CD4-positive, alpha-beta T cell (primary cell): ENCODE measurements at places on chromosomes 2 and 18.
A peak's percentile ranks its signal among the peaks of the same experiment; 100 is the strongest.

GRCh38 chr18:6145645-6146306, 250.5 kb upstream of the TMEM200C start:
- no peak for DNase-seq

GRCh38 chr2:72931280-72931910, 14.1 kb downstream of the EMX1 start:
- no peak for DNase-seq

- DNase-seq: no peak
Measured at GRCh38 chr2:37560241-37560848, 111.1 kb downstream of the CDC42EP3 start.

GRCh38 chr2:67824186-67824585, 238.6 kb downstream of the C1D start:
- no peak for DNase-seq

DNA sequence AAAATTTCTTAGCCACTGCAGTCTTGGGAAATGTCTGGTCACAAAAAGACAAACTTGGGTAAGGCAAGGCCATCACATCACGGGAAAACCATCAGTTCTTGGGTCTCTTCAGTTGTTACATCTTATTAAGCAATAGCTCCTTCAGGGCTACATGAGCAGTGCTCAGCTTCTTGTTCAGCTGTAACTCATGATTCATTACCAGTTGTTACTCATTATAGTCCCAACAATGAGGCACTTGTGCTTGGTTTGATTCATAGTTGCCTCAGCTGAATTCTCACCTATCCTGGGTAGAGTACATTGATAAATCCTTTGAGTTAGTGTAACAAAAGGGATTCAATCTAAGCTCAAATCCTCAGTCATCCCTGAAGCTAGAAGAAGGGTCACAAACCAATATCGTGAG, 102.4 kb upstream of the DCC start:
- no peak for DNase-seq

GRCh38 chr2:157497638-157498314, 53.9 kb upstream of the CYTIP start:
- DNase-seq: no peak

DNA sequence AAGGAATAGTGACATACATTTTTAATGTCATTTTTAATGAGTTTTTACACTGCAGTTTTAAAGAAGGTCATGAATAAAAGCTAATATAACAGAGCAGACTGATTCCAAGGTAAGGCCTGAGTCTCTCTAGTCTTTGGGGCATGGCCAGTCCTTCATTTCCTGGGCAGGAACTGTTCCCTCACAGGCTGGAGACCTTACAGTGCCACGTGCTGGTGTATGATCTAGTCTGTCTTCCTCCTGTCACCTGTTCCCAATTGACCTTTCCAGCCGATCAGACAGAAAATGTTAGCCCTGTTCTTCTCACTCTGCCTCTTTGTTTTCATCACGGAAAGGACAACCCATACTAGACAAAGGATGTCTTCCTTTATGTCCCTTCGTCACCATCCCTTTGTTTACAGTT, 33.6 kb downstream of the ZCCHC2 start:
- no peak for DNase-seq

- no peak for DNase-seq
Measured at GRCh38 chr2:26946841-26947784, 23.3 kb upstream of the MAPRE3 start.

DNA sequence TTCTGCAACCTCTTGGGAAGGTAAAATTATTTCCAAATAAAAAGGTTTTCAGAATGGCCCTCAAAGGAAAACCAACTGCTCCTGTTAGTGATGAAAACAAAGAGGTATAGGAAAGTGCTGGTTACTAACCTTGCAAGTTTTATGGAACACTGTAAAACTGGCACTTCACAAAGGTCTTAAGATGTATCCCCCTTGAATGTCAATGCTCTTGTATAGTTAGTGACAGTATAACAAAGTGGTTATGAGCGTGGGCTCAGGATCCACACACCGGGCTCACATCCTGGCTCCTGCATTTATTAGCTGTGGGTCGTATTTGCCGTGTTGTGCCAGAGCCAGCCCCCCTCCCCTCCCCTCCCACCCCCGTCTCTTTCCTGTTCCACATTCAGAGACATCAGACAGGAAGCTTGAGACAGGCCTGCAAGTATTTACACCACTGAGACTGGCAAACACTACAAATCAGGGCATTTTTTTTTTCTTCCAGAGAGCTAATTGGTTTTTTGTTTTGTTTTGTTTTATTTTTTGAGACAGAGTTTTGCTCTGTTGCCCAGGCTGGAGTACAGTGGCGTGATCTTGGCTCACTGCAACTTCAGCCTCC, 9.2 kb upstream of the DNPEP start:
- DNase-seq: peak; percentile 37
